ENCODE measurements at places on chromosomes 1 and 21. TPM values are rescaled to one million over a fixed set of nuclear protein-coding genes. Genes with fewer than 3 reads are reported as not detected.

DNA sequence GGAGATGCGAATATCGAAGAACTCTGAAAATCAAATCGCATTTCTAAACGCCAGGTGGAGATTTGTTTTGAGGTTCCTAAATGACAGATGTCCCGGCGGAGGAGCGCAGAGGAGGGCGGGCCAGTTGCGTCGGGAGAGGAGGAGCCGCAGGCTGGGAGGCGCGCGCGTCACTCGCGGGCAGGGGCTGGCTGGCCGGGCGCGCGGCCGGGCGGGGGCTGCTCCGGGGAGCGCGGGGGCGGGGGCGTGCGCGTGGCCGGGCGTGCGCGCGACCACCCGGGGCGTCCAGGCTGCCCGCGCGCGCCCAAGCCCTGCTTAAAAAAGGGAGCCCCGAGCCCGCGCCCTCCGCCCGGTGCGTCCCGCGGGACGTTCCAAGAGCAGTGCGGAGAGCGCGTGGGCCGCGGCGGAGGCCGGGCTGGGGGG lies 47.3 kb downstream of the H3-3A start:
- no peak for DNase-seq

DNA sequence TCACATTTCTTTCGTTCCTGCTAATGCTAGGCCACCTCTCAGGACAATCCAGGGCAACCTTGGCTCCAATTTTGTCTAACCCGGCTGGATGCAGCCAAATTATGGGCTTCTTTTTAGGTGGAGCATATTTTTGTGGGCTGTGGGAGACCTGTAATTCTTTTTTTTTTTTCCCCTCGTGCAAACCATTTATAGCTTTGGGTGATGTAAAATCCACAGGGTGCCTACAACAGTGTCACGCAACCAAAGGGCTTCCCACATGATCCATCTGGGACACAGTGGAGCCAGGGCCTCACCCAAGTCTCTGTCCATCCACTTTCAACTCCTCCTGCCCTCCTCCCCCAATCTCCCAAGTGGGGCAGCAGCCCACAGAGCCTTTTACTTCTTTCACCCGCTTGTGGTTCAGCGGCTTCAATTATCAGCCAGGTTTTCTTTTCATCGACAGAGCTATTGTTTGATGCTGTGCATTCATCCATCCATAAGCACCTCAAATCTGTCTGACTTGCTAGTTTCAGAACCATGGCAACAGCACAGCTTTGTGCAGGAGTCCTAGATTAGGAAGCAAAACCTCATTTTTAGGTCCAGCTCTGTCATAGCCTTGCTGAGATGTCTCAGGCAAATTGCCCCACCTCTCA lies 10.0 kb upstream of the OVAAL start:
- DNase-seq, result no peak

- no peak for DNase-seq
These were observed 114.1 kb downstream of the AJAP1 start for GRCh38 chr1:4768553-4768952.

Gene LCE1D
- not detected for polyA plus RNA-seq
